ENCODE measurements at places on chromosomes 11 and 22.

- DNase-seq: no peak
Measured at GRCh38 chr11:27894552-27894951, 194.3 kb upstream of the BDNF start.

GRCh38 chr11:429931-430456 lies 11.8 kb downstream of the ANO9 start:
- DNase-seq: no peak

DNA sequence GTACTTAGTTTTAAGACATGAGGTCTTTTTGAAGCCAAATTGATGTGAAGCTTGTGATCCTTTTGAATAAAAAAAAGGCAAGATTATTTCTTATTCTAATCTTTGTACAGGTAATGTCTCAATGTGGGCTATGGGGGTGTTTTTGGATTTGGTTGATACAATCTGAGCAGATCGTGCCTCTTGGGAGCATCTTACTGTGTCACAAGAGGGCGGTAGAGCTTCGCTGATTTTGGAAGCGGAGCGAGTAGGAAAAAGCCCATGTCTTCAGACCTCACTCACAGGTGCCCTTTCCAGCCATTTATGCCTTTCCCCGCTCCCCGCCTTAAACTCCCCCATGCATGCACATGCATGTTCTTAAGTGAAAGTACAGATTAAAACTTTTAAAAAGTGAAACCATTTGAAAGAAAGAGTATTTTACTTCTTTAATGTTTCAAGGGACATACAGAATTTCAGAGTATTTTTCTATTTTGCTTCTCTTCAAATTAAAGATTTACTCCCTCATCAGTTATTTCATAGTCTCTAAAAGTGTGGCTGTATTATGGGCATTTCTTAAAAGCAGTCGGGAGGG lies 18.8 kb downstream of the DDX25 start:
- DNase-seq: peak; percentile 59

- peak; percentile 76 for DNase-seq
Measured at GRCh38 chr22:30250661-30251267, 4.2 kb upstream of the LIF start.

GRCh38 chr11:91761406-91762025 lies 463.1 kb upstream of the FAT3 start:
- no peak for DNase-seq

GRCh38 chr11:94171693-94172440 lies 43.2 kb downstream of the PANX1 start:
- DNase-seq: peak; percentile 46

GRCh38 chr11:117182551-117182935 lies 4.0 kb downstream of the SIDT2 start:
- DNase-seq: no peak

GRCh38 chr11:59012398-59013265 lies 73.3 kb downstream of the GLYATL1 start:
- no peak for DNase-seq

DNA sequence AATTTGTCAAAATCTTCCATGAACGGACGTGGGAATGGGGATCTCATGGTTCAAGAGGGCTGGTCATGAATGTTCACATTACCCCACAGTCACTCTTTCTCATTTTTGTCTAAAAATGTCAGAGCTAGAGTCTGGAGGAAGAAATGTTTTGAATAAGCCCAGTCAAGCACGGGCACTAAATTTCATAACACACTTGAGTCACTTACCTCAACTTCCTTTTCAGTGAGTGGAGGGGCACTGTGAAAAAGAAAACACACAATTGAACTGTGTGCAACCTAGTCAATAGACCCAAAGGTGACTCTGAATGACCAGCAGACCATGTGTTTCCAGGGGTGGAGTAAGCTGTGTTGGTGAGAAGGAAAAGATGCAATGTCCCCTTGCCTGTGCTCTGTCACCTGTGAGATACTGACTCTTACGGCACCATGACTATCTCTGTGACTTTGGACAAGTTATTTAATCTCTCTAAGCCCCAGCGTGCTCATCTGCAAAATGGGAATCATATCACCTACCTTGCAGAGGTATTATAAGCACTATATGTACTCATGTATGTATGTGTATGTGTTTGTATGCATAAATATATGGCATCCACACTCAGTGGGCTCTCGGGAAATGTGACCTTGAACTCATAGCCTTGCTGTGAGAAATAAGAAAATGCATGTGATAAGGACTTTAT lies 38.2 kb upstream of the LYVE1 start:
- DNase-seq: peak; percentile 64

DNA sequence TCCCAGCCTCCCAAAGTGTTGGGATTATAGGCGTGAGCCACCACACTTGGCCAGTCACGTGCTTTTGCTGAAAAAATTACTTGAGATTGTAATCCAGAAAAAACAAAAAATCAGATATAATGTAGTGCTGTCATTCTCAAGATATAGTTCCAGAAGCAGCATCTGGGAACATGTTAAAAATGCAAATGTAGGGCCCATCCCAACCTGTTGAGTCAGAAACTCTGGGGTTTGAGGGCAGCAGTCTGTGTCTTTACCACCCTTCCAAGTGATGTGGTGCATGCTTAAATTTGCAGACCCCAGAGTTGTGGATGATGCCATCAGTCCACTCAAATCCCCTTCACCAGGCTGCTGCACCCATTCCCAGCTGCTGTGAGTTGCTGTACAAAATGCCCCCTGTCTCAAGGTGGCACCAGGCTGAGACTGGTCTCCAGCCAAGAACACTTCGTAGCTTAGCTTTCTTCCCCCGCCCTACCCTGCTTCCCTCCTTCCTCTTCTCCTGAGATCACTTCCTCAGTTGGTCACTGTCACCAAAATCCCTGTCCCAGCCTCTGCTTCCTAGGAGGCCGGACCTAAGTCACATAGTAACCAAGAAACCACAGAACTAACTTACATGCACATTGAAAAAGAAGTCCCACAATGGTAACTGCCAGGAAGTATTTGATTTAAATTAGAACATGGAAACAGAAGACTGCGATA lies 18.2 kb upstream of the ARRB1 start:
- DNase-seq: no peak

GRCh38 chr22:44937216-44937615 lies 72.6 kb downstream of the PHF21B start:
- DNase-seq: no peak

DNA sequence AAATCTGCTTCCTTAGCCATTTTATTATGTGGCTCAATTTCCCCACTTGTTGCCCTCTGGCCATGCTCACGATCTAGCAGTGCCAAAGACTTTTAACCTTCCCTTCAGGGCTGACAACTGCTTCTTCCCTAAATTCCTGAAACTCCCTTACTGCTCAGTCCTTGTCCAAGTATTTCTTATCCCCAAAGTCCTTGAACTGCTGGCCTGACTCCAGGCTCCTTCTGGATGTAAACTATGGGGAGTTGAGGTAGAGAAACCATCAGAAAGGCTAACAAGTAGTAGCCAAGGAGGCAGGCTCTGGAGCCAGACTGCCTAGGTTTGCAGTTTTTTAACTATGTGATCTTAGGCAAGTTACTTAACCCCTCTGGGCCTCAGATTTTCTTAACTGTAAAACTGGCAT lies 258.7 kb upstream of the CCDC90B start:
- DNase-seq: no peak

- DNase-seq: no peak
Measured at GRCh38 chr11:116215471-116216113, 557.2 kb downstream of the BUD13 start.

GRCh38 chr11:3666023-3666530 lies 5.1 kb downstream of the CHRNA10 start:
- no peak for DNase-seq

GRCh38 chr11:24820541-24820940 lies 323.7 kb downstream of the LUZP2 start:
- DNase-seq: peak; percentile 14

- no peak for DNase-seq
Measured at GRCh38 chr11:69869311-69869939, 50.2 kb upstream of the FGF3 start.

DNA sequence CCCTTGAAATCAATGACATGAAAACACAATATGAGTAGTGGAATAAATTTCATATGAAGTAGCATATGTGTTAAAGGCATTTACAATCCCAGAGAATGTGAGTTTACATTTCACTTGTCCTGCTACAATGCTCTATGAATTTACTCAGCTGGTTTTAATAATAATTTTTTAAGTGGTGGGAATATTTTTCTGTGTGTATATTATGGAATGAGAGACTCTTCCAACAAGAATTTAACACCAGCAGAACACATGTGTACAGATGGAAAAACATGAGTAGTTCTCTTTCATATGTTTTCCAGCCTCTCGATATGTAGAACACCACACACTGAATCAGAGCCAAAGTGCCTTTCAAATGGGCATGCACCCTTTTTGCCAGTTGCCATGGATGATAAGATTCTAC lies 170.4 kb downstream of the MAML2 start:
- peak; percentile 65 for DNase-seq

GRCh38 chr22:42217752-42218280 lies 52.6 kb downstream of the TCF20 start:
- no peak for DNase-seq

DNA sequence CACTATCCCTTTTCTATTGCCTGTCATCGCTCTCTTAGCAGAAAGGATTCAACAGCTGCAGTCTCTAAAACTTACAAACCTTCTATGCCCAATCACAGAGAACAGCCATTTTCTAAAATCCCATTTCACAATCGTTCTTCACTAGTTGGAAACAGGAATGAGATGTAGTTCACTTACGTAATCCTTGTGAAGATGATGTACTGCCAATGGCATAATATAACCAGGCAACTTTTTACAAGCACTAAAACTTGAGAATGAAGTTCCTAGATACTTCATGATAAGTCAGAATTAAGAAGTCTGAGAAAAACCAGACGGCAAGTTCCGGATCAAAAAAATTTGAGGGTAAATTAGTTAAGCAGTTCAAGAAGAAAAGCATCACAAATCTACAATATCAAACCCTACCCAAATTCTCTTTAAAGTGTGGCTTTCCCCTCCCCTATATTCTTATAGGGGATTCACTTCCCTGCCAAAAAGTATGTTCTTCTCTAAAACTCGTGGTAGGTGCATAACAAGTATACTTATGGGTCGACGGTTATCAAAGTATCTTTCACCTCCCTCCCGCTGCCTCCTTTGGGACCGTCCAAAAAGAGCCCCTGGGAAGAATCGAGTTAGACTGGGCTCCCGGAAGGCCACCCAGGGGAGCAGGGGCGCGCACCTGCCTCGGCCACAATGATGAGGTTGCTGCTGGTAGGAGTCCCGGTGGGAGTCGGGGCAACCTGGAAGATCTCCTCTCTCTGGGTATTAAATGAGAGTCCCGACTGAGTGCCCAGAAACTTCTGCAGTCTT lies 666 bp downstream of the MSANTD4 start:
- peak; percentile 11 for DNase-seq

- DNase-seq: no peak
Measured at GRCh38 chr22:42273855-42274451, 3.5 kb upstream of the TCF20 start.

DNA sequence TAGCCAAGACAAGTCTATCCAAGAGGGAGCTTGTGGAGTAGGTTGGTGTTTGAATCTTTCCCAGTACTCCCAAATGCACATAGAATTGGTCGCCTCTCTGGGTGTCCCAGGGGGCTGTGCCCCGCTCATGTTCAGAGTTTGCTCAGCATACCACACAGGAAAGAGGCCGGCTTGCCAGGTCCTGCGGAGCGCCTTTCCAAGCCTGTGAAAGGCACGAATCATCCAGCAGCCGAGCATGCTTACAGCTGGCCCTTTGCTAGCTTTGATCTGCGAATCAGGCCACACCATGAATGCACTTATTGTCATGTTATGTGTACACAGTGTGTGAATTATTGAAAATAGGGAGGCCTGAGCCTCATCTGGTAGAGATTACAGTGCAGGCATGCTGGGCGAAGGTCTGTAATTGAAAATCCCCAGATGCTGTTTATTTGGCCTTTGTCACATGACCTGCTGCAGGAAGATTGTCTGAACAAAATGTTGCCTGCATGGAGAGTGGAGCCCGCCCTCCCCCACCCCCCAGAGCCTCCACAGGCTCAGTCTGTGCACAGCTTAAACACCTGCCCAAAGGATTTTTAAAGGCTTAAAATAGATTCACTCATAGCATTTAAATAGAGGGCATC lies 163.3 kb upstream of the RASSF10 start:
- DNase-seq: peak; percentile 64

DNA sequence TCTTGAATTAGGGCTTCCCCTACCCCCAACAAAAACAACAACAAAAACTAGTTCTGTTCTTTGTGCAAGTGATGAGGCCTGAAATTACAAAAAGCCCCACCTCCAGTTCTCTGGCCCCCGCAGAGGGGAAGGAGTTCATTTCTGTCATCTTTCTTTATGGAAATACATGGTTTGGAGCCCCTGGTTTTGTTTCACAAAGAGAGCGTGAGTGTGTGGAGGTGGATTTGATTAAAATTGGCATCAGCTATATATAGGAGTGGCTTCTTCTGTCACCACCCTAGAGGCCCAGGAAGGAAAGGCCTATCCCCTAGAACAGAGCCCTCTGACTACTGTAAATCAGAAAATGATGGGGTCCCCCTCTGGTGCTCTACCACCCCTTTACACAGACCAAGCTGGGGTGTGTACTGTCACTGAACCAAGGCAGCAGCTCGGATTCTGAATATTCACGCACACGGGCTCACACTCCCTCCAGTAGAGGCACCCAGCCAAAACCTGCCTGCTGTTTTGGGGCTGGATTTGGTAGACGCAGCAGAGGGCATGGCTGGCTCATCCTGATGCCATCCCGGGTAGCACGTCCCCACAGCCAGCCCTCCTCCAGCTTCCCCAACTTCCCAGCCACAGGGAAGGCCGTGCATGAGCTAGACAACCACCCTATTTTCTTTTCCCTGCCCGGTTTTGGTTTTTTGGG lies 19.4 kb downstream of the RCOR2 start:
- DNase-seq: no peak

- DNase-seq: peak; percentile 9
Measured at GRCh38 chr11:134119094-134119493, 50.2 kb downstream of the JAM3 start.

Measured in fibroblast of skin of back (primary cell).